ENCODE measurements at places on chromosomes 13 and 19.

DNA sequence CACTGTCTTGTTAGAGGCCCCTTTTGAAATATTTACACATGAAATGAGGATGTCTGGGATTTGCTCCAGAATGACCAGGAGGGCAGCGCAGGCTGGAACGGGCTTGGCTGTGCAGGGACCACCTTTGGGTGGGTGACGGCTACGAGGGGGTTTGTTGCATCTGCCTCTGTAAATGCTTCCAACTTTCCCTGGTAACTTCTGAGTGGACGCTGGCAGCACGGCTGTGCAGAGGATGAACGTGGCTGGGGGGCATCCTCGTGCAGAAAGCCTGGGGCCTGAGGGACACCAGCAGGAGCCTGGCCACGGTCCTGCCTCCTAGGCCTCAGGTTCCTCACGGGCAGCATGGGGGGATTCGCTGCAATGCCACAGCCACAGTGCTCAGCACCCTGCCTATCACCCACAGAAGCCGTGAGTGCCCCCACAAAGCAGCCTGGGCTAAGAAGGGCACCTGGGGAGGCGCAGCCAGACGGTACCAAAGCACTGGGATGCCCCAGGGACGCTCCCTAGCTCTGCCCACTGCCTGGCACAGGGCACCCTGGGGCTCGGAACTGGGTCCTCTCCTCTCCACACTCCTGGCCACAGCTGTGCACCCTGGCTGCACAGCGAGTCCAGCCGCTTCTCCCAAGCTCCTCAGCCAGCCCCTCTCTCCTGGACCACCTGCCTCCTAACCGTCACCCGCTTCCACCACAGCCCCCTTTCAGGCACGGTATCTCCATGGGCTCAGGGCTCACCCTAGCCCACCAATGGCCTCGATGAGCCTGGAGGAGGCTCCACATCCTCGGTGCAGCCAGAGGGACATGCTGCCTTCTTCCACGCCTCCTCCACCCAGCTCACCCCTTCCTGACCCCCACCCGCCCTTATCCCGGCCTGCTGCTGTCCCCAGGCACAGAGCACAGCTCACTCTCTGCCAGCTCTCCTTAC is 44.5 kb downstream of the MLLT1 start:
- no peak for DNase-seq

DNA sequence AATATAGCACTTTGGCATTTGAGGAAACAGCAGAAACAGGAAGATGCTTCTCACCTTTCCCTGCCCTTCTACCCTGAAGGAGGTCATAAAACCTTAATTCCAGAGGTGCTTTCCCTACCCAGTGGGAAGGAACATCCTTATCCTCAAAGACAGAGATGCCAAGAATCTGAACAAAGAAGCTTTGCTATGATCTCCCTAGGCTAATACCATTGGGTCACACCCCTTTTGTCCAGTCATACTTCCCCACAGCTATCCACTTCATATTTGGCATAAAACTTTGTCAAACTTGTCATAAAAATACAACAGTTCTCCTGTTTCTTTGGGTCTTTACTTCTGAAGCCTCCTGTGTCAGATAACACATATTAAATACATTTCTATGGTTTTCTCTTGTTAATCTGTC is 21.7 kb upstream of the RXFP2 start:
- DNase-seq, result no peak

DNA sequence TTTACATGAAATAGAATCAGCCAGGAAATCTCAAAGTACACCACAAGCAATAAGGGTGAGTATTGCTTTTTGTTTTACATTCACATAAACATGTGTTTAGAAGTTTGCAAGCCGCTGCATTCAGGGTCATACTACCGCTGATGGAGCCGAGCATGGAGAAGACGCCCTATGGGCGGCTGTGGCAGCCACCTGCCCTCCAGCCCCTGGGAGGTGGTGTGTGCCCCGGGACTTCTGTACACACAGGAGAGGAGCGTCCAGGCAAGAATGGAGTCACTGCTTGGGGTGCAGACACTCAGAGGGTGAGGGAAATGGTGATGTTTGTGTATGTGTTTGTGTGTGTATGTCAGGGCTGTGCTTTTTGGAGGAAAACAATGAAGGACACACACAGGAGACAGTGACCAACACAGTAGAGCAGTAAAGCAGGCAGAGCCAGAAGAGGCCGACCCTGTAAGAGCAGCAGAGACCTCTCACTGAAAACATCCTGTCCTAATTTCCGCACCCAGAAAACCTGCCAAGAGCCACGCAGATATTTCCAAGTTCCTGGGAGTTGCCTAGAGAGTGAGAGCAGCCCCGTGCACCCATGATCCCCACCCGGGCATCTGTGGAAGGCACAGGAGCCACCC is 108.1 kb upstream of the GJB6 start:
- DNase-seq, result no peak

GRCh38 chr19:18204394-18205199 is 755 bp upstream of the RAB3A start:
- DNase-seq, result no peak

GRCh38 chr19:55443045-55443823 is at the start of gene SHISA7:
Gene SHISA7 (minus strand): TSS chr19:55443300. CDS start chr19:55442863, 437 bp downstream.
- DNase-seq, result no peak

- no peak for DNase-seq
These were observed 47.7 kb upstream of the RGCC start for GRCh38 chr13:41409611-41410010.
